MCF 10A (cell line): ENCODE measurements at places on chromosomes 11 and 22. TPM values are rescaled to one million over a fixed set of nuclear protein-coding genes. Genes with fewer than 3 reads are reported as not detected.

DNA sequence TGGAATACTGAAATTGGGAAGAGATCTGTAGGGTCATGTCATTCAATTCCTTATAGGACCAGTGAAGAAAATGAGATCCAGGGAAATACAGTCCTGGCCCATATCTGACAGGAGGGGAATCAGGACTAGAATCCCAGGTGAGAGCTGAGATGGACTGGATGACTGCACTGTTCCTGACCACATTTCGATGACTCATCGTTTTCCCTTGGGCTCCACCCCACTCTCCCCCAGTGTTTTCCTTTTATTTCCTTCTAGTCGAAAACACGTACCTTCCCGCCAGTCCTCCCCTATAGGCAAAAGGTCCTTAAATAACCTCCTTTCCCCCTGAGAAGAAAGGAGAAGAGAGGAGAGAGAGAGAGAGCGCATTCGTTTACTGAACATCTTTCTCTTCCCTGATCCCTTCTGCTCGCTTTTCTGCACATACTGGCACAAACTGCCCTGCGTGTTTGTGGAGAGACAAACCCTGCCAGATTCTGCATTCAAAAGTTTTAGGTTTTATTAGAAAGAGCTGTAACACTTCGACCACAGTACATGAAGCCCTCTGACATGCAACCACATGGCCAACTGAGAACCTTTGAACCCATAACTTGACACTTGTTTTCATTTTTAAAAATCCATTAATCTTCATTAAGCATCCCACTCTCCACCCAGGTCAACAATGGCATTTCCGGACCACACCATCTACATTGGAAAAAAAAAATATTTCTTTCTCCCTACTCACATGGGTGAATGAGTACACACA lies 565.7 kb downstream of the METTL15 start:
- no peak overlapping the region for H3K4me3 ChIP-seq
- no peaks in the 10 kb centered on the region for H3K36me3 ChIP-seq
- peak; percentile 76 for DNase-seq
- peaks cover 19% of the 10 kb centered on the region for H3K4me1 ChIP-seq
- no peaks in the 10 kb centered on the region for H3K27me3 ChIP-seq

- peaks cover 30% of the 10 kb centered on the region for H3K4me1 ChIP-seq
- H3K27ac ChIP-seq, result peak overlapping the region; percentile 23
- H3K27me3 ChIP-seq, result no peaks in the 10 kb centered on the region
Measured at GRCh38 chr11:35785287-35786167, 123.0 kb downstream of the TRIM44 start.

GRCh38 chr11:85132851-85133585 lies 494.1 kb downstream of the DLG2 start:
- no peaks in the 10 kb centered on the region for H3K36me3 ChIP-seq
- no peak overlapping the region for H3K4me3 ChIP-seq
- no peaks in the 10 kb centered on the region for H3K4me1 ChIP-seq
- no peak overlapping the region for H3K27ac ChIP-seq
- H3K27me3 ChIP-seq, result peaks cover 22% of the 10 kb centered on the region

GRCh38 chr11:129090056-129090455 lies 102.1 kb downstream of the ARHGAP32 start:
- peaks cover 13% of the 10 kb centered on the region for H3K4me1 ChIP-seq
- DNase-seq, result no peak
- no peaks in the 10 kb centered on the region for H3K27me3 ChIP-seq
- H3K36me3 ChIP-seq, result peaks cover 11% of the 10 kb centered on the region

DNA sequence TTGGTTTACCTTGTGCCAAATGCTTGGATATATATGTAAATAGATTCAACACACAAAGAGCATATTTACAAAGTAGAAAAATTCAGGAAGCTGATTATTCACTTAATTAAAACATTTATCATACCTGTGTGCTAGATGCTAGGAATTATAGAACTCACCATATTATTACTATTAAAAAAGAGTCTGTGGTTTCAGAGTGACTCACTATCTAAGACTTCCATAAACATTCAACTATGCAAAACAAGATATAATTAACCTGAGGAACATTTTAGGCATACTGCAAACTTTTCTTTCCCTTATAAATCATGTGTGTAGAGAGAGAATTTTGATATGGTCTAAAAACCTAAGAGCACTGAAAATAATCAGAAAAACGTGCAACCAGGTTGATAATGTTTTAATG lies 27.3 kb downstream of the CTSC start:
- H3K27me3 ChIP-seq, result no peaks in the 10 kb centered on the region
- H3K4me3 ChIP-seq, result no peak overlapping the region
- DNase-seq, result no peak
- H3K27ac ChIP-seq, result peak overlapping the region; percentile 9
- H3K36me3 ChIP-seq, result peaks cover 21% of the 10 kb centered on the region

DNA sequence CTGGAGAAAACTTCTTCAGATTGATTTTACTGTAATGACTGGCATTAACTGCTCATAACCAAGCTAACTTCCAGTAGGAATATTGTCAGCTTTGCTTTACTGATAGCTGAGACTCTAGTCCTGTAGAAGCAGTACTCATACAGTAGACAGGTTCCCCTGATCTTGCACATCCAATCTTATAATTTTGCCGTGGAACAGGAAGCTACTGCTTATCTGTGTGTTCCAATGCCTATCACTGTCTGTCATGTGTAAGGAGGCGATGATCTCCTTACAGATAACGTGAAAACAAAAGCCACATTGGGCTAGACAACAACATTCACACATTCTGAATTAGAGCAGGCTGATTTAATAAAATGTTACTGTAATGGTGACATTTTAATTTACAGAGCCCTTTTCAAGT lies 13.2 kb downstream of the HSD17B12 start:
- no peak for DNase-seq
- peaks cover 4% of the 10 kb centered on the region for H3K4me1 ChIP-seq
- H3K27me3 ChIP-seq, result no peaks in the 10 kb centered on the region
- H3K27ac ChIP-seq, result no peak overlapping the region
- no peaks in the 10 kb centered on the region for H3K36me3 ChIP-seq

- DNase-seq, result no peak
- H3K36me3 ChIP-seq, result peaks cover 54% of the 10 kb centered on the region
- no peaks in the 10 kb centered on the region for H3K27me3 ChIP-seq
- H3K27ac ChIP-seq, result no peak overlapping the region
Measured at GRCh38 chr22:26453812-26454500, 24.9 kb downstream of the ASPHD2 start.

GRCh38 chr22:22740560-22741276 lies 96.3 kb downstream of the GGTLC2 start:
- H3K27ac ChIP-seq, result no peak overlapping the region
- H3K4me1 ChIP-seq, result no peaks in the 10 kb centered on the region
- H3K27me3 ChIP-seq, result peaks cover 82% of the 10 kb centered on the region
- no peak overlapping the region for H3K4me3 ChIP-seq
- H3K36me3 ChIP-seq, result no peaks in the 10 kb centered on the region

- peaks cover 6% of the 10 kb centered on the region for H3K36me3 ChIP-seq
- no peak overlapping the region for H3K27ac ChIP-seq
- H3K4me3 ChIP-seq, result no peak overlapping the region
- peaks cover 7% of the 10 kb centered on the region for H3K4me1 ChIP-seq
Measured at GRCh38 chr11:47104261-47104950, 72.3 kb downstream of the ARFGAP2 start.

GRCh38 chr22:39313258-39314001 lies 6.0 kb downstream of the RPL3 start:
- H3K36me3 ChIP-seq, result peaks cover 85% of the 10 kb centered on the region
- no peak for DNase-seq
- no peak overlapping the region for H3K4me3 ChIP-seq
- H3K27me3 ChIP-seq, result no peaks in the 10 kb centered on the region
- peaks cover 44% of the 10 kb centered on the region for H3K4me1 ChIP-seq

- no peak overlapping the region for H3K27ac ChIP-seq
- no peaks in the 10 kb centered on the region for H3K27me3 ChIP-seq
- H3K4me1 ChIP-seq, result no peaks in the 10 kb centered on the region
- H3K4me3 ChIP-seq, result no peak overlapping the region
- H3K36me3 ChIP-seq, result no peaks in the 10 kb centered on the region
- DNase-seq, result no peak
Measured at GRCh38 chr11:67667490-67668191, 6.8 kb downstream of the ALDH3B2 start.

DNA sequence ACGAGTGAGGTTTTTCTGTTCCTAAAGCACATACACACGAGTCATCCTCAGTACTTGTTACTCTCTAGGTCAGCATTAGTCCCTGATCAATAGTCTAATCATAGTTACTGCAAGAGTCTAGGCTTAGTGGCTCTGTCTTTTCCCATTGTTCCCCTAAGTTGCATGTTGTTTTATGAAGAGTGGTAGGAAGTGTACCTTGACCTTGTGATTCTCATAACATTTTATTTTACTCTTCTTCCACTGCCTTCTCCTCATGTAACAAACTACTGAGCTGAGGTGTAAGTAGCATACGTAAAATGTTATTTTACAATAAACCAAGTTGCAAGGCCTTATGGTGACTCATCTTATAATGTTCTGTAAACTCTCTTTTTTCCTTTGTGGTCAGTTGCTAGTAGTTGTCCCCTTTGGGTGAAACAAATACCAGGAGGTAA lies 15.0 kb downstream of the METTL15 start:
- peak overlapping the region; percentile 44 for H3K27ac ChIP-seq
- no peaks in the 10 kb centered on the region for H3K36me3 ChIP-seq
- H3K4me3 ChIP-seq, result no peak overlapping the region
- peak; percentile 23 for DNase-seq
- H3K27me3 ChIP-seq, result no peaks in the 10 kb centered on the region

DNA sequence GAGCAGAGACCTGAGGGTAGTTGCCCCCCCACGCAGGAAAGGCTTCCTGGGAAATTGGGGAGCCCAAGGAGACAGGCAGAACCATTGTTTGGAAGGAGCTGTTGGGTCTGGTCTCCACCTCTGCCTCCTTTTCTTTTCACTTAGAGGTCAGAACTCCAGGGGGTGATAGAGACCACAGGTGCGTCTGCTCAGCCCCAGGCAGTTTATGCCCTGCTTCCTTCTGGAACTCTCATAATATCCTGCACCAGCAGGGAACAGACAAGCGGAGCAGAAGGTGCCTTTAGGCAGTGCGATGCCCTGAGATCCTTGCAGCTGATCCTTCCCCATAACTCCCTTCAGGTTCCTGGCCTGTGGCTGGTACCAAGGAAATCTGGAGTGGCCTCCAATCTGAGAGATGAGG lies 120.2 kb downstream of the NECTIN1 start:
- no peak overlapping the region for H3K4me3 ChIP-seq
- DNase-seq, result no peak
- H3K36me3 ChIP-seq, result no peaks in the 10 kb centered on the region
- H3K27me3 ChIP-seq, result peaks cover 50% of the 10 kb centered on the region
- H3K4me1 ChIP-seq, result peaks cover 12% of the 10 kb centered on the region
- H3K27ac ChIP-seq, result no peak overlapping the region

- no peak overlapping the region for H3K4me3 ChIP-seq
- DNase-seq, result peak; percentile 53
- H3K27me3 ChIP-seq, result no peaks in the 10 kb centered on the region
Measured at GRCh38 chr22:25757686-25758085, 15.7 kb downstream of the MYO18B start.

DNA sequence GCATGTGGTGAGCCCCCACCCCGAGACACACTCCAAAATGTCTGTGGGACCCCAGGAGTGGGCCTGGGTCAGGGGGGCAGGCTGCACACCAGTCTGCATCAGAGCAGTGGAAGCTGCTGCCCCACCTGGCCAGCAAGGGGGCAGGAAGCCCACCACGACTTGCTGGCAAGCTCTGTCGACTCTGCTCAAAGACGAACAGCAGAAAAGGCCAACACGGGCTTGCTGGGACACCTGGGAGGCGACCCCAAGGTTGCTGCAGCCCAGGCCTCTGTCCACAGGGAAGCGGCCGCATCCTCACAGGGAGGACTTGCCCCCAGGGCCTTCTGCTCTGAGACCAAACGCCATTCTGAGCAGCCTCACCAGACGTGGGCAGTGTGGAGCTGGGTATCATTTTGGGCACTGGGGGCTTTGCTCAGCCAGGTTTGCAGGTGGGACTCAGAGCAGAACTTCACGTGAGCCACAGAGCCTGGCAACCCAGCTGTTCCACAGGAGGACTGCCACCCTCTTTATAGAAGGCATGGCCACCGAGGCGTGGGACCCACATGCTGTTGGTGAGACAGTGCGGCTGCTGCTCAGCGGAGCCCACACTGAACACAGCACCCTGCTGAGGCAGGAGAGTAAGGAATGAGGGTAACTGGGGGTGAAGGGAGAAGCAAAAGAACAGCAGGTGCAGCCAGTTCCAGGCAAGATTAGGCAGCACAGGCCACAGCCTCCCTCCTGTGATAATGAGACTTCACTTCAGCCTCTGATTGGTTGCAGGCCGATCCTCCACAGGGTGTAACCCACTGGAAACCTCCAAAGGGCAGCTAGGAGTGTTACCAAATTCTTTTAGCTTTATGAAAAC lies 11.0 kb downstream of the IL17REL start:
- no peak overlapping the region for H3K4me3 ChIP-seq
- H3K36me3 ChIP-seq, result no peaks in the 10 kb centered on the region
- H3K27me3 ChIP-seq, result no peaks in the 10 kb centered on the region
- DNase-seq, result no peak
- peaks cover under 1% of the 10 kb centered on the region for H3K4me1 ChIP-seq

DNA sequence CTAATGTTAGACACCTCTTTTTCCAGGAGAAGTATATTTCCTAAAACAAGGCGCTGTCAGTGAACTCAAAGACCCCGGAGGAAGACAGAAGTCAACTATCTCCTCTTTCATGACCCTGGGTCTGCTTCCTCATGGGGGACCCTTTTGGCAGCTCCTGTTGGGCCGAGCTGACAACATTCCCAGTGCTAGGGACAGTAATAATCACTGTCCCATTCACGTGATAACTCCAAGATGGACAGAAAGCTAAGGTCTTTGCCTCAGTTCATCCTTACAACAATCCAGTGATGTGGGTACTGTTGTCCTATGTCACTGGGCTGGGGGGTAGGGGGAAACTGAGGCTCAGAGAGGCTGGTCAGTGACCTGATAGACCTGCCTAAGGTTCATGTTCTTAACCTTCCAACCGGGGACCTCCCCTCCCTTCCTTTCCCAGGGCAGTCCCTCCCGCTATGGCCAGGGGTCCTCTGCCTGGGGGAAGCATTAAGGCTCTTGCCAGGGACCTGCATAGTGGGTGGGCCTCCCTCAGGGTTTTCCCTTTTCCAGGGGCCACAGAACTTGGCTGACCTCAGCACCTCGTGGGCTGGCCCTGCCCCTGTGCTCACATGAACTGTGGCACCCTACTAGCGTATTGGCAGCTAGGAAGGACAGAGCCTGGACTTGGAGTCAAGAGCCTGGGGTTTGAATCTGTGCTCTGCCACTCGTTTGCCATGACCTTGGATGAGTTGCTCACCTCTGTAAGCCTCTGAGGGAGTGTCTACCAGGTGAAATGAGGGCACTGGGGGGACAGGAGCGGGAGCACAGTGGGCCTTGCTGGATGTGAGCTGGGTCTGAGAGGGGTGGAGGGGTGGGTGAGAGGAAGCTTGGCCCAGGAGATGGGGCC lies 53.6 kb downstream of the LRRC32 start:
- no peak overlapping the region for H3K4me3 ChIP-seq
- H3K27me3 ChIP-seq, result no peaks in the 10 kb centered on the region
- H3K36me3 ChIP-seq, result no peaks in the 10 kb centered on the region

Gene MYBPC3
- total RNA-seq, result not detected in 2 replicates

Gene DGCR6
- total RNA-seq, result 1.6 and 1.7 TPM in 2 replicates

Gene LYVE1
- not detected in 2 replicates for total RNA-seq

Gene P2RX6
- 0.19 and 0.22 TPM in 2 replicates for total RNA-seq

Gene BLID
- total RNA-seq, result 4.1 and 4.5 TPM in 2 replicates

Gene CDC42EP2
- 24.5 and 35.0 TPM in 2 replicates for total RNA-seq

Gene CCND1
- 96.6 and 106 TPM in 2 replicates for total RNA-seq

Gene OOSP1
- total RNA-seq, result not detected in 2 replicates

Gene CDPF1
- 6.3 and 9.0 TPM in 2 replicates for total RNA-seq

Gene TMEM218
- total RNA-seq, result 21.1 and 31.3 TPM in 2 replicates

Gene C22orf31
- not detected in 2 replicates for total RNA-seq

Gene GNAZ
- total RNA-seq, result 0.82 and 0.98 TPM in 2 replicates

Gene TBX10
- not detected in 2 replicates for total RNA-seq

Gene TMEM121B
- total RNA-seq, result 0.07 TPM in 1 of 2 replicates, not detected in the other
